ENCODE measurements at places on chromosomes 16 and 17.

GRCh38 chr17:10208604-10209193 is 10.3 kb upstream of the GAS7 start:
- no peak for DNase-seq

DNA sequence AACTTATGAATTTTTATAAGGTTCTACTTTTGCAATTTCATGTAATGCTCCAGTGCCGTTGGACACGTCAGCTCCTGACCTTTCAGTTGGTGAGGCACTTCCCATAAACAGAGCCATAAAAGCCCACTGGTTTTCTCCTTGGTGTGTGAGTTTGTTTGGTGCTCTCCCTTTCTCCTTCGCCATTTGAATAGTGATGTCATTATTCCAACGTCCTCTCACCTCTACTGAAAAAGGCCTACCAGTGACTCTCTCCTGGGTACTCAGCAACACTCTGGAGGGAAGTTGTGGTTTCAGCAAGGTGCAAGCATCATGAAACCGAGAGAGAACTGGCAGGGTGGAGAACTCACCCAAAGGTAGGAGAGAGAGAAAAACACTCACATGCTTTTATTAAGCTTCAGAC is 29.6 kb upstream of the HNF1B start:
- no peak for DNase-seq

DNA sequence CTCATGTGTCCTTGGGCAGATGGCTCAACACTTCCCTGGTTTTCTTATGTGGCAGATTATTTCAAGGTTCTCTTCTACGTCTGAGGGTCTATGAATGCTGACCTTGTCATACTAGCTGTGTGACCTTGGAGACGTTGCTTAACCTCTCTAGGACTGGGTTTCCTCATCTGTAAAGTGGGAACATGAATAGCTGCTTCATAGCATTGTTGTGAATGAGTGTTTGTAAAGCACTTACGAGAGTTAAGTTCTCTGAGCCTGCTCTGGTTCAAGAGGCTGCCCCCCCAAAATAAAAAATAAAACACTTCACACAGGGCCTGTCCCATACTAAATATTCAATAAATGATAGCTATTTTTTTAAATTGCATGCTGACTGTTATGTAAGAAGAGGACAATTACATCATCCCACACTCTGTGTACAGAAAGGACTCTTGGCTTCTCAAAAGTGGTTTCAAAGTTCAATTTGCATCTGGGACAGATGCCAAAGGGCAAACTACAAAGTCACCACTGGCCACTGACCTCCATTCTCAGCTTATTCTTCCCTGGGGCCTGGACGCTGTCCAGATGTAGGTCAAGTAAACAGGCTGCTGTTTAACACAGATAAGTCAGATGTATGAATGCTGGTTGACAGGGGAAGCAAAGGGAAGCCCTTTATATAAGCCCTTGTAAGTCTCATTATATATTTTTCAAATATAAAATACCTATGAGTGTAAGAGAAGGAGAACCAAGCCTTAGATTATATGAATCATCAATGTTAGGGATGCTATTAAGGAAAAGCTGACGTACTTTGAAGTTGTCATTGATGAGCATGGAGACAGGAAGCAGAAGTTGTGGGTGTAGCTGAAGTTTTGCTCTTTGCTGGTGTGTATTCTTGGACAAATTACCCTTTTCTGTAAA is 15.4 kb upstream of the NDEL1 start:
- DNase-seq = no peak

DNA sequence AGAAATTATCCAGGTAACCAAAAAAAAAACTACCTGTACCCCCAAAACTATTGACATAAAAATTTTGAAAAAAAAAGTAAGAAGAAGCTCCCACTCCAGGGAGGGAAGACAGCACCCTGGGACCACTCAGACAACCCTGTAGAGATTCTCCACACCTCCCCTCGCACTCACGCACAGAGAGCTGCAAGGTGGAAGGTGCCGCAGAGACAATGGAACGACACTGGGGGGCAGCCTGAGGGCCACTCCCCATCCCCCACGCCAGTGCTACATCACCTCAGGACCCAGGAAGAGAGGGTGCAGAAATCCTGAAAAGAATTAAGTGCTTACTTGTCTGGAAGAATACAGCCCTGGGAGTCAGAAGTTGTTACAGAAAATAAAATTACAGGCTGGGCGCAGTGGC is 5.2 kb upstream of the CD79B start:
- DNase-seq = no peak

- DNase-seq = no peak
Observed at GRCh38 chr17:16569358-16569712, 331 bp upstream of the ZNF287 start.

- DNase-seq = peak; percentile 18
Observed at GRCh38 chr17:41835800-41836549, at the start of gene NT5C3B. Gene NT5C3B, minus strand, starts transcription at chr17:41836232. Its CDS starts 39 bp downstream, at chr17:41836193.

DNA sequence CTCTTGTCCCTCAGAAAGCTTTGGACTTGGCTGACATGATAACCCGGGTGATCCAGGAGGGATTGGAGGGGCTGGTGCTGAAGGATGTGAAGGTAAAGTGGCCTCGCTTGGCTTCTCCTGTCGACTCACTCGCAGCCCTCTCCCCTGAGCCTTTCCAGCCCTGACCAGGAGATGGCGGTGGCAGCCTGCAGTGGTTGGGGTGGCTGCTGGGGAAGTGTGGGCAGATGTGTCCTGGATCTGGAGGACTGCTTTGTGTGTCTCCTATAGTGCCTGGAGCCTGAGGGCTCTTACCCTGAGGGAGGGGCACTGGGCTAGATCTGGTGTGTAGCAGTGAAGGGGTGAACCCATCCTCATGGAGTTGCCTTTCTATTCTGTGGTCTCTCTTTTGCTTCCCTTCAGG is 17.9 kb downstream of the LIG3 start:
- peak; percentile 56 for DNase-seq

GRCh38 chr17:79829004-79829403 is 10.2 kb downstream of the CBX4 start:
- DNase-seq = no peak

GRCh38 chr16:1272453-1273198 is 16.8 kb downstream of the TPSD1 start:
- DNase-seq = no peak

GRCh38 chr16:1351582-1352362 is at the start of the genes GNPTG and TSR3:
Gene GNPTG, plus strand, starts transcription at chr16:1351931. Its CDS starts 35 bp downstream, at chr16:1351966.
Gene TSR3, minus strand, starts transcription at chr16:1351878. Its CDS starts 74 bp downstream, at chr16:1351804.
- DNase-seq = peak; percentile 68

DNA sequence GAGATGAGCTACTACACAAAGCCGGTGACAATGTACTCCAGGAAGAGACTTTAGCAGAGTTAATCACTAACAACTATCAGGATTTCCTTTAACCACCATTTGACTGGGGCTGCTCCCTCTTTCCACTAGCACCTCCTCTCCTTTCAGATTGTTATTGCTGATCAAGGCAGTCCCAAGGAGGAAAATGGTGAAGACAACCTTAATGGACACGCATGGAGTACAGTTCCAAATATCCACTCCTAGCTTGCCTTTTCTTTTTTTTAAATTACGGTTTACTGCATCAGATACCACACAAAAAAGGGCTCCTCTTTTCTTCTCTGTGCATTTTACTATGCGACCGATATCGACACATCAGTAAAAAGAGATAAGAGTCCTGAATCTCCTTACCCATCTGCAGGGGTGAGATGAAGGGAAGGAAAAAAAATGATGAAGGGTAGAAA is 30.9 kb downstream of the FAM222B start:
- DNase-seq = no peak

DNA sequence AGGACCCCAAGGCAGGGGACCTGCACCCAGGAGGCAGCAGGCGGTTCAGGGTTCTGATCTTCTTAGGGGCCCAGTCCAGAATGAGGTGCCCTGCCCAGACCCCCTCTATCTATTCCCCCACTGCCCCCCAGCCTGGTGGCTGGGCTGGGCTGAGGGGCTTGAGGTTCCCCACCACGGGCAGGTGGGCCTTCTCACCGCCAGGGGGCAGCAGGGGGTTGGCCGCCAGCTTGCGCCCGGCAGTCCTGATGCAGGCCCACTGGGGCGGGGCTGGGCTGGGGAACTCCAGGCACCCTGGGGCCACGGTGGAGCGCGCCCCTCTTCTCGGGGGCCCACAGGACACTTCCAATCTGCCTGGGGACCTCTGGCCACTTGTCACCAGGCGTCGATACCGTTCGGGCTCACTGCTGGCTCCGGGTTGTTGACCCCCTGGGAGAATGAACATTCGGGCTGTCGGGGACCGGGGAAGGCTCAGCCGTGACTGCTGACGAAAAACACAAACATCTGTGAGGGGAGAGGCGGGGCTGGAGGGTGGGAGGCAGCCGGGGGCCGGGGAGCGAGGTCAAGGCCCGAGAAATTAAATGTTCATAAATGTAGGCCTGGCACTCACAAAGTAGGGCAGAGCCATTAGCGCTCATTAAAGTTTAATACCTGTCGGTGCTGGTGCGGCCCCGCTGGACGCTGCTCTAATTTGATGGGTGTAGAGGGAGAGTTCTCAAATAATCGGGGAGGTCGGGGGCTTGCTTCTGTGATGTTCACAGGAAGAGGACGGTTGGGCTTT is 219.3 kb upstream of the GSE1 start:
- peak; percentile 47 for DNase-seq

DNA sequence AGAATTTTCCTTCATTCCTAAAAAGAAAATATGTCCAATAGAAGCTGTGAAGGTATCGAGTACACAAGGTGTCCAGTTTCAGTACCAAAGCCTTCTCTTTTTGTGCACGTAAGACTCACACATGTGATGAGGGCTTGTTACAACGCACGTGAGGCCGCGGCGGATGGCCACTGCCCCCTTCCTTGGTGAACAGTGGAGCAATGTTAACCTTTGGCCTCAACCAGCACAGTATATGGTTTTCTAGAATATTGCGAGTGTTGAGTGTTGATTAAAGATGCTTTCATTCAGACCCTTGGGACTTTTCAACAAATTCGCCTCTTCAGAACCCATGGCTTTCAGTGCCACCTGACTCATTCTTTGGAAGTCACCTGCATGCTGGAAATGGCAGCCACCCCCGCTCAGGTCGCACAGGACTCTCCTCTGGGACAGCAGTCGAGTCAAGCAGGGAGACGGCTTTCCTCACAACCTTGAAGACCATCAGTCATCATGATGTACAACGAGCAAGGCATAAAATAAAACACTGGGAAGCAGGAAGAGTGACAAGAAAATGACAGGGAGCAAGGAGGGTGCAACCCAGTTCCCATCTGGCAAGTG is 14.5 kb downstream of the MAP1LC3B start:
- DNase-seq = no peak

- DNase-seq = no peak
Observed at GRCh38 chr16:11583889-11584565, 2.7 kb downstream of the LITAF start.

GRCh38 chr16:51134876-51135275 is 16.2 kb downstream of the SALL1 start:
- no peak for DNase-seq
